ENCODE measurements at places on chromosomes 5 and 9.
A peak's percentile ranks its signal among the peaks of the same experiment; 100 is the strongest.

- DNase-seq = no peak
Measured at GRCh38 chr9:36150574-36151315, 14.2 kb downstream of the GLIPR2 start.

GRCh38 chr5:88109818-88110217, 158.8 kb downstream of the TMEM161B start:
- no peak for DNase-seq

- no peak for DNase-seq
Measured at GRCh38 chr9:34370970-34371880, 5.5 kb downstream of the MYORG start.

DNA sequence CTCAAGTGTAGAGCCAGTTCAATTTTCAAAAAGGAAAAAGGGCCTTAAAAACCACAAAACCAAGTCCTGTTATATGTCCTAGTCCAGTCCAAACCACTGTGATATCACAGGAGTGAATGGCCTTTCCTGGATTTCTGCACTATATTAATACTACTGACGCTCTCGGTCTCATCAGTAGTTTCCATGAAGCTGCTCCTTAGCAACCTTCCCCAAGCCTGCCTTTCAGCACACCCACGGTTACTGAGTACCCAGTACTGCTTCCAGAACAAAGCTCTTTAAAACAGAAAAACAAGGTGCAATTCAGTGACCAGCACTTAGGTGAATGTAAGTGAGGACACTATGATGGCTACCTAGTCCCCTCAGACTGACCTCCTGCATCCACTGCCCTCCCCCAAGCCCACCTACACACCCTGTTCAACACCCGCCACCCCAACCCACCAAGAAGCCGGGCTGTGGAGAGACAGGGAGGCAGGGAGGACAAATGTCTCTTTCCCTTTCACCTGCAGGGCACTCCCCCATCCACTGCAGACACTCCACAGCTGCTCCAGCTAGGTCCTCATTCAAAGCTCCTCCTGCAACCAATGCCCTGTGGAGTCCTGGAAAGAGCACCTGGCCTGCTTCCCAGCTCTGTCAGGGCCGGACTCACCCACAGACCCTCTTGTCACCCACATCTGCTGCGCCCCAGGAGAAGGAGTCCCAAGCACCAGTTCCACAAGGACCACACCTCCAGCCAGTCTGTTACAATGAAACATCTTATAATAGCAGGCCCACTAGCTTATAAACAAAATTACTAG, 25.9 kb downstream of the PSMB7 start:
- DNase-seq = no peak

- DNase-seq = peak; percentile 28
Measured at GRCh38 chr5:142143878-142144277, 35.3 kb downstream of the NDFIP1 start.

GRCh38 chr5:145752534-145752933, 82.6 kb downstream of the PRELID2 start:
- no peak for DNase-seq

DNA sequence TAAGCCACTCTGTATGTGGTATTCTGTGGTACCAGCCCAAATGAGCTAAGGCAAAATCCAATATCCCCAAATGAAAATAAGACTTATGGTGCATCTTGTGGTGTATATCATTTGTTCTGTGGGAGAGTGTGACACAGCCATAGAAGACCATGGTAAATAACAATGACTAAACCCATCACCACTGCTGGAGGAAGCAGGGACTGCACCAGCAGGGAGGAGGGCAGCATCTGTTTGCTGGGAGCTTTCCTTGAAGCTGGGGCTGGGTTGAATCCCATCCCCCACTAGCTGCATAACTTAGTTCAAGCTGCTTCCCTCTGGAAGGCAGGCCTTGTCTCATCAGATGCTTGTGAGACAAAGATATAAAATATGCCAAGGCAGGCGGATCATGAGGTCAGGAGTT, 14.2 kb downstream of the GADD45G start:
- DNase-seq = no peak

- no peak for DNase-seq
Measured at GRCh38 chr9:28092981-28093936, 520.0 kb upstream of the C9orf72 start.

DNA sequence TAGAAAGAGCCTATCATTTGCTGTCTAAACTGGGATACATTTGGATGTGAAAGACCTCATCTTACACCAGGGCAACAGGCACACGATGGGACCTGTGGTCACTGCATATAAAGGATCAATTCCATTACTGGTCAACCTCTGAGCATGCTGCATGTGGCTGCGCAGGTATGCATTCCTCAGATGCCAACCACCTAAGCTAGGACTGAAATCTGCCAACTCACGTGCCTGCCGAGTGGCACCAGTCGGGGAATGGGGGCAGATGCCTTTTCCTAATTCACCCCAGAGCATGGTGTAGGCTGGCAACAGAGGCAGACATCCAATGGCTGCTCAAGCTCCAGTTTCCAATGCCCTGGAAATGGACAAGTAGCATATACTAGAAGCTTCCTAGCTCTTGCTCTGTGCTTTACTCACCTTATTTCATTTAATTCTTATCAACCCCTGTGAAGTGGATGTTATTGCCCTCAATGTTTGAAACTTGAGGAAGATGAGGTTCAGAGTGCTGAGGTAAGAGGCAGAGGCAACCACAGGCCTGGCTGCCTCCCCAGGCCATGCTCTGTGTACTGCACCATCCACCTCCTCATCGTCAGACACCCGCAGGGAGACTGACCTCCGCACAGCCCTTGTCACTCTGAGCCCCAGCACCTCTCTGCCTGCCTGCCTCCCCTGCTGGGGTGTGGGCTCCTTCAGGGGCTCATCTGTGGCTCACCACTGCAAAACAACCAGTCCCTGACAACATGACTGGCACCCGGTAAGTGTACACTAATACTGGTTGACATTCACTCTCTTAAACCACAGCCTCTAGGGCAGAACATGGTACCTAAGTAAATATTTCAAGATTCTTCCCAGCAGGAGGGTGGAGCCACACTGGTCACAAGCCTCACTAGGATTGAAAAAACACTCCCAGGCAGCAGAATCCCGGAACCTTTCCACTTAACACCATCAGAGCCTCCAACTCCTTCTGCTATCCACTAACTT, 228.5 kb downstream of the CRB2 start:
- no peak for DNase-seq

GRCh38 chr9:14389657-14390056, 75.7 kb upstream of the NFIB start:
- DNase-seq = no peak

GRCh38 chr5:14325369-14325768, 182.2 kb downstream of the TRIO start:
- DNase-seq = no peak

- DNase-seq = peak; percentile 74
Measured at GRCh38 chr5:168219515-168220410, 71.7 kb upstream of the WWC1 start.

DNA sequence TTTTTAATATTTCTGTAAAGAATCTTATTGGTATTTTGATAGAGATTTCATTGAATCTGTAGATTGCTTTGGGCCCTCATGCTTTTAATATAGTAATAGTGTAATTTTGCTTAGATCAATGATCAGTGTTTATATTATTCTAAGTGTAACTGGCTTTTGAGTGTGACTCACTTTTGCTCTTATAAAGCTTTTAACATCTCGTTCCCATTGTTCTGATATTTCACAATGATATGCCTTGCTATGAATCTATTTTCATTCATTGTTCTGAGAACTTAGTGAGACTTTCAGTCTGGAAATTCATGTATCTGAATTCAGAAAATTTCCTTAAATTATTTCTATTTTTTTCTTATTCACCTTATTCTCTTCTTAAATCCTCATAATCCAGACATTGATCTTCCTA, 13.5 kb upstream of the MAMDC2 start:
- no peak for DNase-seq

All from HAP-1 (cell line).